ENCODE measurements at places on chromosomes 16 and 17. TPM values are rescaled to one million over a fixed set of nuclear protein-coding genes. Genes with fewer than 3 reads are reported as not detected.

- no peaks in the 10 kb centered on the region for H3K36me3 ChIP-seq
- H3K4me1 ChIP-seq: no peaks in the 10 kb centered on the region
- H3K4me3 ChIP-seq: no peak overlapping the region
- no peaks in the 10 kb centered on the region for H3K27me3 ChIP-seq
Measured at GRCh38 chr17:73545109-73546032, 98.9 kb downstream of the SDK2 start.

GFAP gene
- polyA plus RNA-seq: 0.97 TPM

DNA sequence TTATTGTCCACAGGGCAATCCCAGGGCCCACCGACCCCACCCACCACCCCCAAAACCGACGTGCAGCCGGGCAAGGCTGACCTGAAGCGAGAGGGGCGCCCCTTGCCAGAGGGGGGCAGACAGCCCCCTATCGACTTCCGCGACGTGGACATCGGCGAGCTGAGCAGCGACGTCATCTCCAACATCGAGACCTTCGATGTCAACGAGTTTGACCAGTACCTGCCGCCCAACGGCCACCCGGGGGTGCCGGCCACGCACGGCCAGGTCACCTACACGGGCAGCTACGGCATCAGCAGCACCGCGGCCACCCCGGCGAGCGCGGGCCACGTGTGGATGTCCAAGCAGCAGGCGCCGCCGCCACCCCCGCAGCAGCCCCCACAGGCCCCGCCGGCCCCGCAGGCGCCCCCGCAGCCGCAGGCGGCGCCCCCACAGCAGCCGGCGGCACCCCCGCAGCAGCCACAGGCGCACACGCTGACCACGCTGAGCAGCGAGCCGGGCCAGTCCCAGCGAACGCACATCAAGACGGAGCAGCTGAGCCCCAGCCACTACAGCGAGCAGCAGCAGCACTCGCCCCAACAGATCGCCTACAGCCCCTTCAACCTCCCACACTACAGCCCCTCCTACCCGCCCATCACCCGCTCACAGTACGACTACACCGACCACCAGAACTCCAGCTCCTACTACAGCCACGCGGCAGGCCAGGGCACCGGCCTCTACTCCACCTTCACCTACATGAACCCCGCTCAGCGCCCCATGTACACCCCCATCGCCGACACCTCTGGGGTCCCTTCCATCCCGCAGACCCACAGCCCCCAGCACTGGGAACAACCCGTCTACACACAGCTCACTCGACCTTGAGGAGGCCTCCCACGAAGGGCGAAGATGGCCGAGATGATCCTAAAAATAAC, 3.0 kb downstream of the SOX9 start:
- no peak for DNase-seq
- H3K27me3 ChIP-seq: no peaks in the 10 kb centered on the region
- no peaks in the 10 kb centered on the region for H3K36me3 ChIP-seq

DNA sequence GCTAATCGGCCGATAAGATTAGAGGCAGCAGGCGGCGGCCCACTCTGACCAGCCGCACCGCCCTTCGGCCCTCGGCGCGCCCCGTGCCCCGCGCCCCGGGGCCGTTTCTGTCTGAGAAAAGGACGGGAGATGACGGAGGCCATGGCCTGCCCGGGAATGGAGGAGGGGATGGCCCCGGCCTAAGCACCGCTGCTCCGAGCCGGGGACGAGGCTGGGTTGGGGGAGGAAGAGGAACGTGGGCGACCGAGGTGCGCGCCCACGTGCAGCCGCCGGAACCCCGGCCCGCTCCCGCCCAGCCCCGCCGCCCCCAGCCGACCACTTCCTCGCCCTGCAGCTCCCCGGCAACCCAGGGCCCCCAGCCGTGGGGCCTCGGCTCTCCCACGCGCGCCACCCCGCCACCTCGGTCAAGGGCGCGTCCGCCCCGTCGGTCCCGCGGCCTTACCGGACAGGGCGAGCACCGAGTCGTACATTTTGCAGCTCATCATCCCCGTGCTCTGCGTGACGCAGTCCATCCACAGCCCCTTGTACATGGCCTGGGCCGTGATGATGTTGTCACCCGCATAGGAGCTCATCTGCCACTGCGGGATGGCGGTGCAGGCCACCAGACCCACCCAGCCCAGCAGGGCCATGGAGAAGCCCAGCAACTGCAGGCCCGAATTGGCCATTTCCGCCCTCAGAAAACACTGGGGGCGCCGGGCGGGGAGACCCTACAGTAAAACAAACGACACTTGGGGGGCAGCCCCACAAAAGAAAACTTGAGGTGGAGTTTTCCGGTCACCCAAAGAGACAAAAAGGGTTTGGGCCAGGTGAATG, 693 bp downstream of the CLDN7 start:
- H3K4me1 ChIP-seq: peaks cover 11% of the 10 kb centered on the region
- H3K36me3 ChIP-seq: no peaks in the 10 kb centered on the region
- DNase-seq: no peak
- H3K27me3 ChIP-seq: peaks cover 7% of the 10 kb centered on the region
- peak overlapping the region; percentile 33 for H3K4me3 ChIP-seq

Measured in ovary (tissue), 10 donors.